ENCODE measurements at places on chromosomes 5 and 9. TPM values are rescaled to one million over a fixed set of nuclear protein-coding genes. Genes with fewer than 3 reads are reported as not detected.

The CAMK4 gene
- 154 TPM for total RNA-seq

The DRD1 gene
- total RNA-seq = not detected

The ADAMTSL2 gene
- 0.17 TPM for total RNA-seq

The TAL2 gene
- total RNA-seq = not detected

The UGT3A1 gene
- total RNA-seq = not detected

The FAM81B gene
- total RNA-seq = not detected

DNA sequence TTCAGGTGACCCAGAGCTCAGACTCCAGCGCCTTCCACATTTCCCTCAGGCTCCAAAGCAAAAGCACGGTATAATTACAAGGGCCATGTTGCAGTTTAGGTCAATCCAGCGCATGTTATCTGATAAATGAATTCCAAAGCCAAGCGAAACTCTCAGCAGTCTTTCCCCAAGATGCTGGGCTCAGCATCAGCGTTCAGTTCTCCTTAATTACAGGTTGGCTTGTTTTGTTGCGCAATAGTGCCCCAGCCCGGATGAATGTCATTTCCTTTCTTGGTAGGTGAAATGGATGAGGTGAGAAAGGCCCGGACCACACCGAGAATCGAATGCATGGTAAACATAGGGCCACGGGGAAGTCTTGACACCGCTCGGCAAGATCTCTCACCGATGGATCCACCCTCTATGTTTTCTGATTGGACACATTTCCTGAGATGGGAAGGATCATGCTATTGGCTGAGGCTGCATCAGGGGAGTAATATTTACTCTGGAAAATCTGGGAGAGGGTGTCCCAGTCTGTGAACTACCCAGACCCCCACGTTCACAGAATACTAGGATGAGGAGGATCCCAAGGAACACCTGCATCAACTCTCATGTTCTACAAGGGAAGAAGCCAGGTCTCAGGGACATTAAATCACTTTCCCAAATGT is 221.2 kb upstream of the ANKRD55 start:
- no peak for DNase-seq

DNA sequence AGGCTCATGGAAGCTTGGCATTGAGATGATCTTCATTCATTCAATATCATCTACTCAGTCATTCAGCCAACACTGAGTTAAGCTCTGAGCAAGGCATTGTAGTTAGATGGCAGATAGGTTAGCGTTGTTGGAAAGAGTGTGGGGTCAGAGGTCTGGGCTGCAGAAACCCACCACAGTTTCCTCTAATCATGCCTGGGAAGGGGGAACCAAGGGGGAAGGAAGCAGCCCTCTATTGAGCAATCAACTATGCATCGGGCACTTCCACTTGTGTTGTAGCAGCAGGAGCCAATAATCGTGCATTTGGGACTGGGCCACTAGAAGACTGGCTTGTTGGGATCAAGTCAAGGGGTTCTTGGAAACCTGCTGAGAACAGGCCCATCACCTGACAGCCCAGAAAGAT is 139.1 kb downstream of the PIP5K1B start:
- DNase-seq = no peak

GRCh38 chr9:34550681-34551270 is 28.0 kb upstream of the ENHO start:
- no peak for DNase-seq

- no peak for DNase-seq
Observed at GRCh38 chr5:99308131-99308530, 379.3 kb upstream of the CHD1 start.

GRCh38 chr9:93874242-93874641 is 80.9 kb downstream of the BARX1 start:
- no peak for DNase-seq

DNA sequence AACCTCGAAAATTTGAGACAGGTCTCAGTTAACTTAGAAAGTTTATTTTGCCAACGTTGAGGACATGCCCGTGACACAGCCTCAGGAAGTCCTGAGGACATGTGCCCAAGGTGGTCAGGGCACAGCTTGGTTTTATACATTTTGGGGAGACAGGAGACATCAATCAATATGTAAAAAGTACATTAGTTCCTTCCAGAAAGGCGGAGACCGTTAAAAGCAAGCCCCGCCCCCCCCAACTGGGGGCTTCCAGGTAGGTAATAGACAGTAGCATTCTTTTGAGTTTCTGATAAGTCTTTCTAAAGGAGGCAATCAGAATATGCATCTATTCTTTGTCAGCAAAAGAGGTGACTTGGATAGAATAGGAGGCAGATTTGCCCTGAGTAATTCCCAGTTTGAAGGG is 599 bp upstream of the MOCS2 start:
- no peak for DNase-seq

DNA sequence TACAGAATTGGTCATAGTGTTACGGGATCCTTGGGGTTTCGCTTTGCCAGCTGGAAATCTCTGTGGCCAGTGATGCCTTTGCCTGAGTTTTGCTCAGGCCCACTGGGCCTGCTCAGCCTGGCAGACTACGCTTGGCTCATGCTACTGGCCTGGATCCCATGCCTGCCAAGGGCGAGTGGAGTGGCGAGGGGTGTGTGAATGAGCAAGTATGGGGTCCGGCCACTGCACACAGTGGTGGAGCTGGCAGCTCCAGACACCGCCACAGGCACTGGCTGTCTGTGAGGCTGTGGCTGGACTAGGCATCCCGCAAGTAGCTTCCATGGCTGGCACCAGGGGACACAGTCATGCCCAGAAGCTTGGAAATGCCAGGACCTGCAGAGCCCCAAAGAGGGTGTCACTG is 240.3 kb downstream of the ARRDC3 start:
- DNase-seq = no peak

- DNase-seq = no peak
Observed at GRCh38 chr9:106467865-106468164, 395.2 kb upstream of the ZNF462 start.
